Muscle of back (tissue), 13 donors: ENCODE measurements at places on chromosomes 2 and 18.

- DNase-seq: no peak
Observed at GRCh38 chr2:205758500-205758899, 76.2 kb downstream of the NRP2 start.

DNA sequence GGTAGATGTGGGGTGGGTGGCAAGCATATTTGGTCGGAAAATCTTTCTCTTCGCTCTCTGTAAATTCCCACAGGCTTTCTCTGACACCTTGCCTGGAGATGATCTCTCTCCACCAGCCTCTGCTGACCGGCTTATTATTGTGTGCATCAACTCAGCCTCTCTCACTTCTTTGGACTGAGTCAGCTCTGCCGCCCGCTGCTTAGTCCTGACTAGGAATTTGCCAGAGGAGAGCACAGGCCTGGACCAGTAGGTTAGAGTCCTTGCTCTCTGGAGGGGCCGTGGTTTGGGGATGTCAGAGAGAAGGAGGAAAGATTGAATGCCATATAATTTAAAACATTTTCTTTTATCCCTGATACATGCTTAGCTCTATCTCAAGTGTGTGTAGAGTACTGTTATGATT, 242.6 kb upstream of the THSD7B start:
- no peak for DNase-seq

DNA sequence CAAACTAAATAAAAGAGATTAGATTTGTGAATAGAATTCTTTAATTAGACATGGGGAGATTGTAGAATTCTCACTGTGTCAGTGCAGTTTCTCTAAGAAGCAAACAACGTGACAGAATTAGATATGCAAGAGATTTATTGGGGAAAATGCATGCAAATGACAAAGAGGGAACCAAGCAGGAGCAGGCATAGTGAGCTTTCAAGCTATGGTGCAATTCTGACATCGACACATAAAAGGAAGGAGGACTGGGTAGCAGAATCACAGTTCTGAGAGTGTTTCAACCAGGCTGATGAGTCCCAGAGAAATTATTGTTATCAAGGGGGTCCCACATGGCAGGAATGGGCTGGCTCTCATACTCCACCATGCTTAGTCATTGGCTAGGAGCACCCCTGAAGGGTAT, 338.4 kb downstream of the FIGN start:
- no peak for DNase-seq

DNA sequence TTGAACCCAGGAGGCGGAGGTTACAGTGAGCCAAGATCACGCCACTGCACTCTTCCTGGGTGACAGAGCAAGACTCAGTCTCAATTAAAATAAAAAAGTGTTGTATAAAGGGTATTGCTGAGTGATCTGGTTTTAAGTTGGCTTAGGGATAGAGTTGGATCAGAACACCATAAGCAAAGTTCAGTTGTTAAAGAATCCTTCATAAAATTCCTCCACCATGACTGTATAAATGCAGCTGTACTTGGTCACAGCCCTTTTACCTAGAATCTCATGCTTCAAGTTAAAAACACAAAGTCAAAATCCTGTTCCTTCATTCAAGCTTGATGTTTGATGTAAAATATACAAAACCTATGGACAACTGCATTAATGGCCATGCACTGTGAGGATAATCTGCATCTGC, 33.4 kb upstream of the PNO1 start:
- no peak for DNase-seq

DNA sequence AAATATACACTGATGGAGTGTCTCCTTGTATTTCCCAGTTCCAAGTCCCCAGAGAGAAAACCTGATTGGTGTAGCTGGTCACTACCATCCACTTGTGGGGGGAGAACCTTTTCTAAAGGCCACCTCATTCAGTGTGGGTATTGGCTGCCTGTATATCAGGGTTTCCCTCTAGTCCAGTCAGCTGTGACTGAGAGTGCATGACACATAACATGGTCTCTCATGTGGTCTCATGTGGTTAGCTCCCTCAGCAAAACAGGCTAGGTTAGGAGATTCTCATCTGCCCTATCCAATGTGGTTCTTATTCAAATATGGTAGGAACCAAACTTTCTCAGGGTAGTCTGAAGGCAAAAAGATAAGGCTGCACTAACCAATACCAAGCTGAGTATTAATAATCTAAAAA, 4.1 kb upstream of the GORASP2 start:
- no peak for DNase-seq
